ENCODE measurements at places on chromosomes 7 and 10.
A peak's percentile ranks its signal among the peaks of the same experiment; 100 is the strongest.

DNA sequence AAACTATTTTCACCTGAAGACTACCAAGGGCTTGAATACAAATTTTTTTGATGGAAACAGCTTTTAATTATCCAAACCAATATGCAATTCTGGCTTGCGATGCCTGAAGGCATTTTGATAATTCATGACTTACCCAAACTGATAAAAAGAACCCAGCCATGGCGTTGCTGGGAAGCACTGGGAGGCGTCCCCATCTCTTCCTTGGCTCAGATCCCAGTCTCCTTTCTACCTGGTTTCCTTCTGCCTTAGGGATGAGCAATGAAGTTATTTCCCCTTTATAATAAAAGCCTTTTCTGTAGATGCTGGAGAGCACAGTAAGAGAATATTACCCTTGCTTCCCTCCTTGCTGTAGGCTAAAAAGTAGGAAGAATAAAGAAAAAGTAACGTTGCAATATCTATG is 129.1 kb upstream of the ANK3 start:
- no peak for DNase-seq

DNA sequence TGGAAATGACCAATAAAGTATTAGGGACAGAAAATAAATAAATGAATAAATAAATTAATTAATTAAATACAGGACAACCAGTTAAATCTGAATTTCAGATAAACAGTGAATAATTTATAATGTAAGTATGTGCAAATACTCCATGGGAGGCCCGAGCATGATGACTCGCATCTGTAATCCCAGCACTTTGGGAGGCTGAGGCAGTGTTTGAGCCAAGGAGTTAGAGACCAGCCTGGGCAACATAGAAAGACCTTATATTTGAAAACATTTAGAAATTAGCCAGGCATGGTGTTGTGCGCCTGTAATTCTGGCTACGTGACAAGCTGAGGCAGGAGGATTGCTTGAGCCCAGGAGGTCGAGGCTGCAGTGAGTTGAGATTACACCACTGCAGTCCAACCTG is 123.7 kb downstream of the CUL2 start:
- no peak for DNase-seq

DNA sequence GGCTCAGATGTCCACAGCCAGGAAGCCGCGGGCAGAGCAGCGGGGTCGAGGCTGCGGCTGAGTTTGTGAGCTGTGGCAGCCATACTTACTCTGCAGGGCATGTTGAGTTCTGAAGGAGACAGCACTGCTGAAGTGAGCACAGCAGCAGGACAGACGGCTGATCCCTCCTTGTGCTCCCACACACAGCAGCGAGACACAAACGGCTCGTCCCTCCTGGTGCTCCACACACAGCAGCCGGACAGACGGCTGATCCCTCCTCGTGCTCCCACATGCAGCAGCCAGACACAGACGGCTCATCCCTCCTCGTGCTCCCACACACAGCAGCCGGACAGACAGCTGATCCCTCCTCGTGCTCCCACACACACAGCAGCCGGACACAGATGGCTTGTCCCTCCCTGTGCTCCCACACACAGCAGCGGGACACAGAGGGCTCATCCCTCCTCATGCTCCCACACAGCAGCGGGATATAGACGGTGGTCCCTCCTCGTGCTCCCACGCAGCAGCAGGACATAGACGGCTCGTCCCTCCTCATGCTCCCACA is 305.1 kb downstream of the PTPRN2 start:
- DNase-seq = no peak

DNA sequence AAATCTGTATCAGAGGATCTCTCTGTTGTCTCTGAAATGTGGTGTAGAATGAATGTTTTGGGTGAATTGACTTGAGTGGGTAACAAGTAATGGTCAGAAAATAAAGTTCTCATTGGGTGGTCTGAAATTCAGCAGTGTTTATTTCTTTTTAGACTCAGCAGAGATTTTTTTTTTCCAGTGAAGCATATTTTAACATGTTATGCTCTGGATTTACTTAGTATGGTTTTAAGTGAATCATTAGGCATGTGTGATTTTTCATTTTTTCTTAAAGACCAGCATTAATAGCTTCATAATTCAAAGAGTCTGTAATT is 63.5 kb downstream of the REEP3 start:
- DNase-seq = no peak

DNA sequence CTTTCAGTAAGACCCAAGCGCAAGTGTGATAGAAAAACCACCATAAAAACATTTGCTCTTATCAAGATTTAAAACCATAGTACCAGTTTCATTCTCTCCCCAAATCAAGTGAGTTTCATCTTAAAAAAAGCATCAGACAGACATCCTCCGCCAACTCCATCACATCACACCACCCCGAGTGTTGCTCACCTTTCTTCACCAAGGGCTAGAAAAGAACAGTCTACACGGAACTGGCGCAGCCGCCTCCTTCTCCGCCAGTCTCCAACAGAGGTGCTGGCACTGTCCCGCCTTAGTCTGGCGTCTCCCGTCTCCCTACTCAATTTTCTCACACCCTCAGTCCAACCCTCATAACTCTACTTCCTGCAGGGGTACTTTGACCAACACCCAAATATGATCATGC is 46.9 kb upstream of the WIPI2 start:
- DNase-seq = no peak

DNA sequence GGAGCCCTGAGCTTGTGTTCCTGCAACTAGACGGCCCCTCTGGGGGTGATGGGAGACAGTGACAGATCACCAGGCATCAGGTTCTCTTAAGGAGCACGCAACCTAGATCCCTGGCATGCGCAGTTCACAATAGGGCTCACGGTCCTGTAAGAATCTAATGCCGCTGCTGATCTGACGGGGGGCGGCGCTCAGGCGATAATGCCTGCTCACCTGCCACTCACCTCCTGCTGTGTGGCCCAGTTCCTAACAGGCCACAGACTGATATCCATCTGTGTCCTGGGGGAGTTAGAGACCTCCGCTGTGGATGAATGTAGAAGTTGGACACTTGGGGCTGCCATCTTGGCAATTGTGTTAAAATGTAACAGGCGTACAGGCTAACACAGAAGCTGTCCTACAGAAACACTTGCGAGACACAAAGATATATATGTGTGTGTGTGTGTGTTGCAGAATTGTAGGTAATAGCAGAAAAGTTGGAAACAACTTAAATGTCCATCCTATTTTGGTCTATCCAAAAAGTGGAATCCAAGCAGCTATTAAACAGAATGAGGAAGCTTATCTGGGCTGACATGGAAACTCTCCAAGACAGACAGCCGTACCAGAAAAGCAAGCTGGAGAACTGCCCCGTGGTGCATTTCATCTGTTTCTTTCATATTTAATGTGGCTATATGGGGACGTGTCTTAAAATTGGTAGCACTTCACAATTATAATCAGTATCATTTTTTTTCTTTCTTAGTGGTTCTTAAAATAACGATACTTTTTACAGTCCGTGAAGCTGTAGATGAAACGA is 82.8 kb downstream of the MKI67 start:
- no peak for DNase-seq

GRCh38 chr10:125123476-125124114 is 36.8 kb downstream of the CTBP2 start:
- no peak for DNase-seq

DNA sequence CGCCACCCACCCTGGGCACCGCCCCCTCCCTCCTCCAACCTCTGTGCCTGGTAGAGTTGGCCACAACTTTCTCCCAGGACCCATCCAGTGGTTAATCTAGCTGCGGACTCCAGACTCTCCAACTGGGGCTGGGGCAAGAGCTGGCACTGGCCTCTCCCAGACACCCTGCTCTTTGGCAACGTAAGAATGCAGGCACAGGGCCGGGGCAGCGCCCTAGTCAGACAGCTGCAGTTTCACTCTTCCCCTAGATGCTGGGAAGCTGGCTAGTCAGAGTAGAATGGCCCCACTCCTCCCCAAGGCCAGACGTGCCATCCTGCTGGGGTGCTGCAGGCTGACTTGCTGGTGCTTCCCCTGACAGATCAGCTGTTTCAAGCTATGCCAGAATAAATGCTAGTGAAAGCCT is 22.1 kb downstream of the HSPA12A start:
- no peak for DNase-seq

DNA sequence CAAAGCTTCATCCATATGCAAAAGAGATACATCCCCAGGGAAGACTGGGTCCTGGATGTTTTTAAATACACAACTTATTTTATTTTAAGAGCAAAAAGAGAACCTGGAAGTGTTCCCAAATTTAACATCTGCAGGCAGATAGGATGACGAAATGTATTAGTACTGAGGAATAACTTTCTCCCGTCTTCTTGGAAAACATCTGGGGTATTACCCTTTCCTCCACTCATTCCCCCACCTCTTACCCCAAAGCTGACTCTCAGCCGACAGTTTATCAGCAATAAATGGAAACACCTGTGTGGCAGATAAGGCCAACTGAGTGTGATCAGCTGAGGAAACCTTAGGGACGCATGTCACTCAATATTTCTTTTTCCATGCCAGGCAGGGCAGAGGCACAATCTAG is 435.6 kb upstream of the NPVF start:
- DNase-seq = no peak

DNA sequence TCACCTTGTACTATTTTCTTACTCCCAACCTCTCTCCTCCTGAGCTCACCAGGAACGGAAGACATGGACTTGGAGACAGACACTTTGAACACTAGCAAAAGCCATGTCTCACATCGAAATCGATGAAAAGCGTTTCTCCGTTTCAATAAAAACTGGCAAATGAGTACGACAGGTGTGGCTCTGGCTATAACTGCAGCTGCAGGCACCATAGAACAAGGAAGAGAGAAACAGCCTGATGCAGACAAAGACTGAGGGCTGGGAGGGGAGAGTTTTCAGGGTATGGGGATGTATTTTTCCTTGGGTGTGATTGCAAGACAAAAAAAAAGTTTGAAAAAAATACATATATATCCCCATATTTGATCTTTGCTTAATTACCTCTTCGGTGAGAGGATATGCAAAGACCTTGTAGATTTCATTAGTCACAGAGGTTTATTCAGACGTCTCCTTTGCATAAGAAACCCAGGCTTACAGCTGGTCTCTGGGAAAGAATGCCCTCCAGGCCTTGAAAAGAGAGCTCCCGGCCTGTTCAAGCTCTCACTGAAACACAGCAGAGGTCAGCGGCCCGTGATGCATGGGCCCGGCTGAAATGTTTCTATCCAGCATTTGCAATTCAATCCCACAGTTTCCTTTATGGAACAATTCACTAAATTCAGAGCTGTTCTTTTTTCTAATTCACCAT is 63.1 kb downstream of the TLL2 start:
- no peak for DNase-seq

DNA sequence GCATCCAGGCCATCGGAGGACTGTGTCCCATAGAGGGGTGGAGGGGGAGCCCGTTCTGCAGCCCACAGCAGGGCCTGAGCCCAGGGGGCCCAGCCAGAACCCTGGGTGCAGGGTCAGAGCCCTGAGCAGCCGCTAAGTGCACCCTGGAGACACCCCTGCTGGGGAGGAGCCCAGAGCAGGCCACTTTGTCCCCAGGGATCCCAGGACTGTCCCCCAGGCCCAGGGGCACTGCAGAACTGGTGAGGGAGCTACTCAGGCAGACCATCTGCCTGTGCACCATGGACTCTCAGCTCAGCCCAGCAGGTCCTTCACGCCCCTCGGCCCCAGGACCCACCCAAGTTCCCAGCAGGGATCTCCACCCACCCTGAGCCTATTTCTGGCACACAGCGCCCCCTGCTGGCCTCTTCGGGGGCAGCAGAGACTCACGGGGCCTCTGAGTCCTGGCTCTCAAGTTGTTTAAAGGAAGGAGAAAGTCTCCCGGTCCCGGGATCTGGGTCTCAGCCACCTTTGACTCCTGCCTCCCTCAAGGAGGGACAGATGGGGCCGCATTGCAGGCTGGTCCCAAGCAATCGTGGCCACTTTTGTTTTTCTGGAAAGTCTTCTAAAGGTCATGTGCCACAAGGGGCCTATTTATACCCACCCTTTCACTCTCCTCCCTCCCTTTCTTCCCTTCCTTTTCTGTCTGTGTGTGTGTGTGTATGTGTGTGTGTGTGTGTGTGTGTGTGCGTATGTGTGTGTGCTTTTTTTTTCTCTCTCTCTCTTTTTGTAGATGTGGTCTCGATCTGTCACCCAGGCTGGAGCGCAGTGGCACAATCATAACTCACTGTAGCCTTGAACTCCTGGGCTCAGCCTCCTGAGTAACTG is 90.3 kb downstream of the MYL10 start:
- DNase-seq = peak; percentile 62

DNA sequence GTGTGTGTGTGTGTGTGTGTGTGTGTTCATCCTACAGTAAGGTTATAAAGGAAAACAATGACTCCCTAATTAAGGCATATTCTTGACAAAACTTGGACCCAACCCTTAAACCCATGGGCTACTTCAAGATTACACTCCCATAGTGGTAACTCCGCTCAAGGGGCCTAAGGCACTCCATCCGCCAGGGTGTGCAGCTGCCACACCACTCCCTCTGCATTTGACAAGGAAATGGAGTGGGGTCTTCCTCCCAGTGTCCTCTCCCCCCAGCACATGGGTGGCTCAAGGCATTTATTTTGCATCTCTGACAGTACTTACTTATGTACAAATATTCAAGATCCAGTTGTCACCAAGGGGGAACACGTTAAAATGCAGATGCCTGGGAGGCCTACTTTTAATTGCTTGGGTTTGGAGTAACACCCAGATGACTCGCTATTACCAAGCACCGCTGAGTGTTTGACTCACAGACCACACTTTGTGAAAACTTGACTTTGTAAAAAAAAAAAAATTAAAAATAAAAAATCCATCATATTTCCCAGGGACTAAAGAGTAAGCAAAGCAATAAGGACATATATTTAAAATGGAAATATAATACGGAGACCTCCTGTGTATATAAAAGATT is 53.0 kb upstream of the AGR3 start:
- DNase-seq = no peak

DNA sequence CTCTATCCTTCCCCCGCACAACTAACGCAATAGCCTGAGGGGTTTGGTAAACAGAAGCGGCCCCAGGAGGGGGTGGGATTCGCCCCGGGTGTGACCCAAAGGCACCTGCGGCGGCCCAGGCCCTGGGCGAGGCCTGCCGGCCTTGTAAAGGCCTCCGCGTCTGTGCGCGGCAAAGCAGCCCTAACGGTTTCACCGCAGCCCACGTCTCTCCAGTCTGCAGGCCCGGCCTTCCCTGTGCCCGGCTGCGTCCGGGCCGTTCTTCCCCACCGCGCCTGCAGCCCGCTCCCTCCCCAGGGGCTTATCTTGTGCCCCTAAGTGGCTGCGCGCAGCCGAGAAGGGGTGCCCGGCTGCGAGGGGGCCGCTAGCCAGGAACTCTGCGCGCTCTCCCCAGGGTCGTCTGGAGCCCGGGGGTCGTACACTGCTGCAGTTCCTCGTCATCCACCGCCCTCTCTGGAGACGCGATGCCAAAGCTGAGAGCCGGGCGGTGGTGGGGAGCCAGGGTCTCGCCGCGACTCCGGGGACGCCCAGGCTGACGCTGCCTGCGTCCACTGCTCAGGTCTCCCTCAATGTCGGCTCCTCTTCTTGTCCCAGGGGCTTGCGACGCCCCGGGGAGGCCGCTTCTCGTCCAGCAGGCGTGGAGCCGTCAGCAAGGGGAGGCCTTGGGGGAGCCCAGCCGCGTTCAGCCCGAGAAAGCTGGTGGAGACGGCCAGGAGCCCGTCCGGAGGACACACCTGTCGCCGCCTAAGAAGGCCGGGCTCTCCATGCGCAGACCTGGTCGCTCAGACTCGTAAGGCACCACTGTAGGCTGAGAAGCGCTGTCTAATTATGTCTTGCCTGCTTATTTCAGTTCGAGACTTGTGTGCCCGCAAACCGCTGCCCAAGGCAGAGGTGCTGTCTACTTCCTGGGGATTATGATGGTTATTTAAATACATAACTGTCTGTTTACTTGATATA is 132.3 kb downstream of the SPAG6 start:
- DNase-seq = no peak

Data from HTR-8/SVneo (cell line).